ENCODE measurements at places on chromosomes 12 and 14.

GRCh38 chr14:100755649-100756048, 29.0 kb downstream of the DLK1 start:
- DNase-seq, result no peak

GRCh38 chr12:55626154-55626553, 10.5 kb upstream of the OR10P1 start:
- DNase-seq, result no peak

- no peak for DNase-seq
Measured at GRCh38 chr12:86601550-86602308, 345.5 kb upstream of the MGAT4C start.

DNA sequence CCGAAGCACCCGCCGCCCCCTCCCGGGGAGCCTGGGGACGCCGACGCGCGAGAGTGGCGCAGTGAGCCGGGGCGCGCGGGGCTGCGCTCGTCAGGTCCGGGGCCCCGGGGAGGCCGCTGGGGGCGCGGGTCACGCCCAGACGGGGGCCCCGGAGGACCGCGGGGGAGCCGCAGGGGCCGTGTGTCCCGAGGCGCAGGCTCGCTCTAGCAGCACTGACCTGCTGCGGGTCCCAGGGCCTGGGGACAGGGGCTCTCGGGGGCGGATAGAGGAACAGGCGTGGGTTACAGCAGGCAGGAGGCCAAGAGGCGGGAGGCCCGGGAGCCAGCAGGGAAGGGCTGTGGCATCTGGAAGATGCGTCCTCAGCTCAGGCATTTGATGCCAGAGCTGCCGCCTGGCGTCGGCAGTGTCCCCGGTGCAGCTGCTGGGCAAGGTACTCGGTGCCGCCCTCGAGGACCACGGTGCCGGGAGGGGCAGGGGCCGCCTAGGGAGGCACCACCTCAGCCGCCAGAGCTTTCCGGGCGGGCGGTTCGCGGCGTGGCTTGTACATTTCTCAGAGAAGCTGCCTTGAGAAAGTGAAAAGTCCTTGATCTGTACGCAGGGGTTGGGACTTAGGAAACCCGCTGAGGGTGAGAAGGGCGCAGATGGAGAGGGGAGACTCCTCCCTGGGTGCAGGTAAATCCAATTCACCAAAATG, 1.2 kb downstream of the WNT5B start:
- no peak for DNase-seq

GRCh38 chr12:29429999-29430715, 49.2 kb upstream of the ERGIC2 start:
- DNase-seq, result no peak

DNA sequence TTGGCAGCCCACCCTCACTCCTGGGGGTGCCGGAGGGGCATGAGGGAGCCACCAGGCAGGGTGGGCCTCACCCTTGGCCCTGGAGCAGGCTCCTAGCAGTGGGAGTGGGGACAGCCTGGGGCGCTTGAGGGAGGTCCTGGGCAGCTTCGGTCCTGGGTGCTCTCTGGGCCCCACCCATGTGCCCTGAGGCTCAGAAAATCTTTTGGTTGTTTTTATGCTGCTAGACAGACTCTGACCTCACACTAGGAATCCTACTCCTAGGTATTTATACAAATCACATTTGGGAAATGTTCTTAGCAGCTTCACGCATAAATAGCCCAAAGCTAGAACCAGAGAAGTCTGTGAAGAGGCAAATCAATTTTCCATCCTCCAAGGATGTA, 10.9 kb upstream of the ULK1 start:
- DNase-seq, result no peak

DNA sequence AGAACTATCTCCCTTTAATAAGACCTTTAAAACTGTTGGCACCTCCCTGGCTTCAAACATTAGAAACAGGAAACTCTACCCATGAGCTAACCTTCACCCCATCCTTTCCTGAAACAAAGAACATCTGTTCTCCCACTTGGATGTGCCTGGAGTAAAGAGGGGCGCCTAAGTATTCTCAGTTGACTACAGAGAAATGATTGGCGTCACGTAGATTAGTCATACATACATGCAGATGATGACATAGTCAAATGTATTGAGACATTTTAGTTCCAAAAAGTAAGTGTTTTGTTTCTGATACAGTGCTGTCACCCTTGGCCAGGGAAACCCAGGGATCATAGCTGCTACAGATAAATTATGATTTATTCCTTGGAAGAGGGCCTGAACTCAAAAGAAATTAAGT, 260.0 kb upstream of the PLEKHG7 start:
- DNase-seq, result no peak

DNA sequence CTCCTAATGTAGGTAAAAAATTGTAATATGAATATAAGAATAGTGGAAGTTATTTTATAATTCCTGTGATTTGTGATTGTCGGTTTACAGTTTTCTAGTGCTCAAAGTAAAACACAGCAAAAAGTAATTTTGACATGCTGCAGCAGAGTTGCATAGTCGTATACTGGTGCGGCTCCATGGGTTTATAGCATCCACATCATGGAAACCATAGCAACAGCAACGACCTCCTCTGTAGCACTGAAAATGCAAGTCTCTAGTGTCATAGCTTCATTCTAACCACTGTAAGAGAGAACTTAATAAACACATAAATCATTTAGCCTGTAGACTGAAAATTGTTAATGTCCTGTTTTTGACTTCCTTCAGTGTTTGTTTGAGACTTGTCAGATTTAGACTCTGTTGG, 574.3 kb downstream of the KCNH5 start:
- no peak for DNase-seq

DNA sequence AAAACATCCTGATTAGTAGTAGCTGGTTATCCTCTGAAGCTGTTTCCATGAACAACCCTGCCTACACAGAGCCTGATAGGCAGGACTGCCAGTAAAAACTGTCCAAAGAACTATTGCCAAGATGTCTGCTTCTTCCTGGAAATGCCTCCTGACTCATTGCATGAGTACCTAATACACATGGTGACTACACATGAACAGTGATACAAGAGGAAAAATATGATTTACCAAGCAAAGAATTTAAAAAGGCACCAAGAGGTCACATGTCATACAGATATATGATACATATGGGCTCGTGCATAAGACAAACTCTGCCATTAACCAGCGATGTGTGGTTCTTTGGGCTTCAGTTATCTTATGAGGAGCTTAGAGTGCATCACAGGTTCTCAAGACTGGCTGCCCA, 552.3 kb downstream of the SLC16A7 start:
- no peak for DNase-seq

- DNase-seq, result no peak
Measured at GRCh38 chr14:55965851-55966250, 152.4 kb upstream of the PELI2 start.

DNA sequence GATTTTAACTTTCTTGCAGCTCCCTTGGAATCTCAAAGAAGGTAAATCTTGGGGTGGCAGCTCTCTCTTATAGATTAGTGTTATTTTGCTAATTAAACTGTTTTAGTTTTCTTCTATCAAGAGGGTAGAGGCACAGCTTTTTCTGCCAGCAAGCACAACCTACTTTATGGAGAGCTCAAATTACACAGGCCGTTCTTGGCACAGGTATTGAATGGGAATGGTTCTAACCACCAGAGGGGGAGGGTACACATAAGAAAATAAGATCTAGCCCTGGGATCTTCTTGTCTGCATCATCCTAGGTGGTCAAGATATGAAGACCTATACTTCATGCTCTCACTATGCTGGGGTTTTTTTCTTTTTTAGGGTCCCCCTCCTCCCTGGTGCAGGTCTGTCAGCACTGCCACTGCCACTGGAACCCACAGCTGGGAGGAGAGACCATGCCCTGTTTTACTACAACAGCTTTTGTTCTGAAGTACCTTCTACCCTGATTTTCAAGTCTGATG, 48.6 kb upstream of the STAC3 start:
- no peak for DNase-seq

DNA sequence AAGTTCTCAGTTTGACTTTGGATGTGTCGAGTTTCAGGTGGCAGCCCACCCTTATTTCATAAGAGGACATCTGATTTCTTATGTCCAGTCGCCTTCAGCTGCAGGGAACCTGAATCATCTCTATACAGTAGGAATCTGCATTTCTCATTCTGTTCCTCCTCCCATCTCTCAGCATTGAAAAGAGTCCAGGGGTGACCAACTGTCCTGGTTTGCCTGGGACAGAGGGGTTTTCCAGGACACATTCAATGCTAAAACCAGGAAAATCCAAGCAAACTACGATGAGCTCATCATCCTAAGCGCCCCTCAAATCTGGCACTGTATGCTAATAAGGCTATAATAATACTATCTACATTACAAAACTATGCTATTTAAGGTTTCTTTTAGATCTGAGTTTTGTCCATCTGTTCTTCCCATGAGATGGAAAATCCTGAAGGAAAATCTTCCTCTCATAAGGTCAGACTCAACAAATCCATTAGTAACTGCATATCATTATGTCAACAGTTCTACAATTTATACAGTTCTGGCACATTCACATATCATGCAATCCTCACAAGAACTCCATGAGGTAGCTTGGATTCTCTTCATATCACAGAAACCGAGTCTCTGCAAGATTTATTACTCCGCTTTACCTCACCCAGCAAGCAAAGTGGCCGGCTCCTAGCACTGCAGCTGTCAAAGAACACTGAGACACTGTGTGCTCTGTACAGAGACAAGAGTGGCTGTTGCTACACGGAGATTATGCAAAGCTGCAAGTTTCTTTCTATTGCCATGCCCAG, 15.6 kb upstream of the CALM1 start:
- DNase-seq, result no peak

GRCh38 chr14:51074701-51075385, 20.1 kb downstream of the TRIM9 start:
- no peak for DNase-seq

DNA sequence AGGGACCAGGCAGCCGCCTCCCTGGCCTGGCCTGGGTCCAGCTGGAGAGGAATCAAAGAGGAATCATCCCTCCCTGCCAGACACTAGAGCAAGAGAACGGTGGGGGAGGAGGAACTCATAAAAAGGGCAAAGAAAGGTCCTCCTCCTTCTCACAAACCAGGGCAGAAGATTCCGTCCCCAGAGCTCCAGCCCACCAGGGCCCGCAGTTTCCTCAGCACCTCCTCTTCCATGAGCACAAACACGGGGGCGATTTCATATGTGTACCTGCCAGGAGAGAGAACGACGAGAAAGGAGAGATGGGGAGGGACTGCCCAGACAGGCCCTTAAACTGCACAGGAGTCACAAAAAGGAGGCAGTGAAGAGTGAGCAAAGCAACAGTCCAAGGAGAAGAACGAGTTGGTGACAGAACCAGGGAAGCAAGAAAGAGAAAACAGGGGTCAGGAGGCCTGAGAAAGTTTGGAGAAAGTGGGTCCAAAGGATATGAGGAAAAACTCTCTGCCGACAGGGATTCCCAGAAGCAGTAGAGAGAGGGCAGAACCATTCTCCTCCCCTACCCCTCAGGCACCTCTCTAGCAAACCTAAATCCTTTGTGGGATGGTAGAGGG, 8.7 kb upstream of the ZNF740 start:
- no peak for DNase-seq
